ENCODE measurements at places on chromosomes 2 and 18. TPM values are rescaled to one million over a fixed set of nuclear protein-coding genes. Genes with fewer than 3 reads are reported as not detected.

The DNER gene
- 2.7 TPM for total RNA-seq

DNA sequence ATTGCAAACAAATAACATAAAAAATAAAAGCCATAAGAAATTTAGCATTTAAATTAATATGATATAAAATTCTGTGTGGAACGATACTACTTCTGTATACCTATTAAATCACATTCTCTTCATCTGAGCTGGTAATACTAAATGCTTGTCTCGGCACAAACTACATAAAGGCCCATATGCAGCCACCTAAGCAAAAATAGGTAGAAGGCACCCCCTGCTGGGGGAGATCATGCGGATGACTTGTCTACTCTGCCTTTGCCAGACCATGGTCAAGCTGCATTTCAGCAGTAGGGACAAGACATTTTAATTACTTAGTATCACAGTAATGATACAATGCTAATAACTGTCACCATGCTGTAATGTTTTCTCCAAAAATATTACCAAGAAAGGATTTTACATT is 108.0 kb downstream of the CDH19 start:
- H3K36me3 ChIP-seq, result no peaks in the 10 kb centered on the region
- peak; percentile 32 for DNase-seq
- no peaks in the 10 kb centered on the region for H3K27me3 ChIP-seq
- no peaks in the 10 kb centered on the region for H3K4me1 ChIP-seq

The TRIM43 gene
- not detected for total RNA-seq

- DNase-seq, result no peak
- no peaks in the 10 kb centered on the region for H3K36me3 ChIP-seq
- H3K27me3 ChIP-seq, result no peaks in the 10 kb centered on the region
- H3K27ac ChIP-seq, result no peak overlapping the region
- no peak overlapping the region for H3K4me3 ChIP-seq
Measured at GRCh38 chr2:141654311-141654710, 476.5 kb downstream of the LRP1B start.

The NT5C1B gene
- total RNA-seq, result not detected

Measured in tibial nerve (tissue), 4 donors.